Daoy (cell line): ENCODE measurements at places on chromosomes 7 and 10.

- peak; percentile 14 for DNase-seq
Measured at GRCh38 chr7:1534330-1535099, 4.0 kb downstream of the MAFK start.

DNA sequence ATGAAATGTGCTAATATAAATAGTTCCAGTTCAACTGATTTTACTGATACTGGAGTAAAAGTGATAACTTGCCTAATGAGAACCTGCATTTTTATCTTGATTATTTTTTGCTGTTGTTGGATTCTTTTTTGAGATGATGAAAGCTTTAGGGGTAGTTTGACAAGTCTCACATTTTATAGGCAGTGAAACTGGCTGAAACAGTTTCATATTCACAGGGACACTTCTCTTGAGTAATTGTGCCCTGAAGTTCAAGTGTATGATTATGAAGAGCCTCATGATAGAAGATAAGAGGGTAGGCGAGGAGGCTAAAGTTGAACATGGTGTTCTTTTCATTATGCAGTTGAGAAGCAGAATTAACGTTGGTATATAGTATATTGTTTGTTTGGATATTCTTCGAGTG is 5.1 kb downstream of the AUTS2 start:
- no peak for DNase-seq

DNA sequence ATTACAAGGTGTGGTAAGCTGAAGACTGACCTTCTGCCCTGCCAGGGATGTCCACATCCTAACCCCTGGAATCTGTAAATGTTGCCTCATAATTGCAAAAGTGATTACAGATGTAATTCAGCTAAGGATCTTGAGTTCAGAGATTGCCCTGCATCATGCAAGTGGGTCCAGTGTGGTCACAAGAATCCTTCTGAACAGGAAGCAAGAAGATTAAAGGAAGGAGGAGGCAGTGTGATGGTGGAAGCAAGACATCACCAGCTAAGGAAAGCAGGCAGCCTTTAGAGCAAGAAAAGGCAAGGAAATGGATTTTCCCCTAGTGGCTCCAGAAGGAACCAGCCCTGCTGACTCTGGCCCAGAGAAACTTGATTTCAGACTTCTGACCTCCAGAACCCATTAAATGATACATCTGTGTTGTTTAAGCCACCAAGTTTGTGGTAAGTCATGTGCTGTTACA is 78.1 kb downstream of the USP6NL start:
- DNase-seq: no peak

- DNase-seq: peak; percentile 81
Measured at GRCh38 chr7:27115221-27116026, 12.9 kb upstream of the HOXA2 start.

DNA sequence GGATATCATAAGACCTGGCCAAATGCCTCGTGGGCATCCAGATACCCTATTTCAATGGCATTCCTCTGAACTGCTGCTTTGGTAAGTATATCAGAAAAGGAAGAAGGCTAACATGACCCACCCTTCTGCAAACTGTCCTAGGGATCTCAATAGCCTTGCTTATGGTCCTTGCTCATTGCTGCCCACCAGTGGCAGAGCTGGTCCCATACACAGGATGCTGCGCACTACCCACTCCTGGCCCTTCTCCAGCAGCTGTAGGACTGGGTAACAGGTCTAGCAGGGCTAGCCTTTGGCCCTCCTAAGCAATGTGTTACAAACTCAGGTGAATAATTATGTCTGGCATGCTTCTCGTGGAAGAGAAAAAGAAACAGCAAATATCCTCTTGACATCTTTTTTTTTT is 72.5 kb downstream of the C10orf90 start:
- DNase-seq: peak; percentile 68

- peak; percentile 47 for DNase-seq
Measured at GRCh38 chr7:130377178-130377577, 3.1 kb upstream of the CPA1 start.

- DNase-seq: no peak
Measured at GRCh38 chr7:28808796-28809533, 149.2 kb downstream of the TRIL start.

- no peak for DNase-seq
Measured at GRCh38 chr7:98077762-98078161, 28.9 kb upstream of the LMTK2 start.

DNA sequence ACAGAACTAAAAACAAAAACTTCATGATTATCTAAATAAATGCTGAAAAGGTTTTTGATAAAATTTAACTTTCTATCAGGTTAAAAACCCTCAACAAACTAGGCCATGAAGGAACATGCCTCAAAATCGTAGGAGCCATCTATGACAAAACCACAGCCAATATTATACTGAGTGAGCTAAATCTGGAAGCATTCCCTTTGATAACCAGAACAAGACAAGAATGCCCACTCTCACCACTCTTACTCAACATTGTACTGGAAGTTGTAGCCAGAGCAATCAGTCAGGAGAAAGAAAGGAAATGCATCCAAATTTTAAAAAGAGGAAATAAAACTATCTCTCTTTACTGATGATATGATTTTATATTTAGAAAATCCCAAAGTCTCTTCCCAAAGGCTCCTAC is 228.7 kb downstream of the CHRM2 start:
- no peak for DNase-seq

DNA sequence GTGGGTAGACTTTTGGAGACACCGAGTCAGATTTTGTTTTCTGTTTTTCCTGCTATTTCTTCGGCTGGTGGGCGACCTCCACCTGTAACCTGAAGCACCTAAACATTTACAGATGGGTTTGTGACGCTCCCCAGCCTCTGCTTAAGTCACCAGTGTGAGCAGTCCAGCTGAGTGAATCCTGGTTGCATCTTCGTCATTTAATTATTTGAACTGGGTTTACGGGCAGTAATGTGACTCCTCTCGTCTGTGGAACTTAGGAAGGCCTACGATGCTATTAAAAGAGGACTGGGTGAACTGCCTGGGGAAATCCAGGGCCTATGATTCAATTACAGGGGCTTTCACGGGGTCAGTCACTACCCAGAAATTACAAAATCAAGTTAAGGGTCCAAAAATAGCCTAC is 52.5 kb downstream of the WNT2 start:
- DNase-seq: no peak

- DNase-seq: no peak
Measured at GRCh38 chr7:127365164-127365956, 27.1 kb downstream of the ZNF800 start.

GRCh38 chr10:130226012-130226411 is 89.8 kb downstream of the GLRX3 start:
- no peak for DNase-seq

DNA sequence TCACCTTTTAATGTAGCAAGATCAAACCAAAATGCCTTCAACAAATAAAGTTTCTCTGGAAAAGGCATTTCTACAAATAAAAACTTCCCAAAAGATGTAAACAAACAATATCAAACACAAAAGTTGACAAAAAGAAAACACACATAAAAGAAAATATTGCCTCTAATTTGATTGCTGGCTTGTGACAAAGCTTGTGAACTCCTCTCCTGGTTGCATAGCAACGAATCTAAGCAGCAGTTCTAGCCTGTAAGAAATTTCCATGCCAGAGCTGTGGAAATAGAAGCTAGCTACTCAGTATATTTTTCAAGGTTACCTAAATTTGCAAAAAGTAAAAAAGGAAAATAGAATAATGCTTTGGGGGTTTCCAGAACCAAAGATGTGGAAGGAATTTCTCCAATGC is 173.9 kb upstream of the CDK1 start:
- no peak for DNase-seq

GRCh38 chr7:99629643-99630042 is 12.9 kb downstream of the ZSCAN25 start:
- DNase-seq: no peak
